ENCODE measurements at places on chromosomes 6 and 20.
A peak's percentile ranks its signal among the peaks of the same experiment; 100 is the strongest.

DNA sequence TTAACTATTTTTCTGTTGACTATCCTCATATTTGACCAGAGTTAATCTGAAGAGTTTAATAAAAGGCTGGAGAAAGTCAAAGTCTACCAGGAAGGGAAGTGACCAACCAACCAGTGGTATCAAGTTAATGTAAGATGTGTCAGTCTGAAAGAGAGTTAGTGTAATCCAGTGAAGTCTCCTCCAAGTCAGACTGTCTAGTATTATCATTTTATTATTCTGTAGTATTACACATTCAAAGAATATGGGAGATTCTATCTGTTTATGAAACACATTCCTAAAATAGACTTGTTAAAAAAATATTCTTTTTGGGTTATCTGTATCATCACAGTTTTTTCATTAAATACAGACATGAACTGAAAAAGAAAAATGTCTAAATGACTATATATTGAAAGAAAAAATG is 194.4 kb downstream of the BTBD9 start:
- DNase-seq = no peak

DNA sequence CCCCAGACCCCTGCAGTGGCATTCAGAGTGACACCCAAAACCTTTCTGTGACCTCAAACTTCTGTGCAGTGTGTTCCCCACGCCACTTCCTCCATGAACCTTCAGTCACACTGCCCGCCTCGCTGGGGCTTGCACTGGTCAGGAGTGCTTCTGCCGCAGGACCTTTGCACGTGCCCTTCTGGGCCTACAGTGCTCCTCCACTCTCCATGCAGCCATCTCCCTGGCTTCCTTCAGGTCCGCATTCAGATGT is 27.1 kb downstream of the SYNJ2 start:
- no peak for DNase-seq

DNA sequence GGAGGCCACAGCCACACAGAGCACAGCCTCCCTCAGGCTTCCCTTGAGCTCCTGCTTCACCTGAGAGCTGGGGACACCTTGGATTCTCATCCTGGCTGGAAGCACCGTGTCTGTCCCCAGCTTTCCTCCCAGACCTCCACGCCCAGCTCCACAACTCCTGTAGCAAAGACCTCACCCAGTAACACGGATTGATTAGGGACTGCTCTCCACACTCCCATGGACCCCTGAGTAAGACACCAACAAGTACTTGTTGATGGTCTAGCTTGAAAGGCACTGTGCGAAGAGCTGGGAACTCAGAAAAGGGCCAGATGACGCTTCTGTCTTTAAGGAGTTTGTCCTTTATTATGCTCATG is 109.6 kb downstream of the DLL1 start:
- DNase-seq = no peak

GRCh38 chr20:54517241-54517975 is 42.0 kb downstream of the DOK5 start:
- no peak for DNase-seq

GRCh38 chr20:24915440-24915839 is 33.6 kb upstream of the CST7 start:
- no peak for DNase-seq

DNA sequence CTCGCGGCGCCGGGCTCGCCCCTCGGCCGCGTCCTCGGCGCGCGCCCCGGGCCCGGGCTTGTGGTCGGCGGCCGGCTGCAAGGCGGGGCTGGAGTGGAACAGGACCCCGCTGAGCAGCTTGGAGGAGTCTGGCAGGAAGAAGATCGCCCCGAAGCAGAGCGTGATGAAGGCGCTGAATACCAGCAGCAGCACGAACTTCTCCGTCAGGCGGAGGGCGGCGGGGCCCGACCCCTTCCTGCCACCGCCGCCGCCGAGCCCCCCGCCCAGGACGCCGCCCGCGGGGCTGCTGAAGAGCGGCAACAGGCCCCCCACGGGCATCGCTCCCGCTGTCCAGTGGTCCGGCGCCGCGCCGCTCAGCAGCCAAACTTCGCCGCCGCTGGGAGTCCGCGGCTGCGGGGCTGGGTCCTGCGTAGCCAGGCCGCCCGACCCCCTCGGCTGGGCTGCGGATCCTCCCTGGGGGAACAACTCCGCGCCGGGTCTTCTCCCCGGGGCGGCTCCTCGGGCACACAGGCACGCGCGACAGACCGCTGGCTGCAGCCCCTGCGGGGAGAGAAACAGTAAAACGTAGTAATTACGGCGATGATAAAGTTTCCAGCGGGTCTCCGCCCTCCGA is 707 bp downstream of the MAN1A1 start:
- DNase-seq = no peak

GRCh38 chr6:3869632-3870527 is 20.7 kb downstream of the FAM50B start:
- DNase-seq = peak; percentile 5

- no peak for DNase-seq
These were observed 130.2 kb upstream of the AKIRIN2 start for GRCh38 chr6:87832025-87832825.

GRCh38 chr6:50707652-50708300 is 5.5 kb upstream of the TFAP2D start:
- no peak for DNase-seq
